ENCODE measurements at places on chromosomes 5 and 9.
A peak's percentile ranks its signal among the peaks of the same experiment; 100 is the strongest.

DNA sequence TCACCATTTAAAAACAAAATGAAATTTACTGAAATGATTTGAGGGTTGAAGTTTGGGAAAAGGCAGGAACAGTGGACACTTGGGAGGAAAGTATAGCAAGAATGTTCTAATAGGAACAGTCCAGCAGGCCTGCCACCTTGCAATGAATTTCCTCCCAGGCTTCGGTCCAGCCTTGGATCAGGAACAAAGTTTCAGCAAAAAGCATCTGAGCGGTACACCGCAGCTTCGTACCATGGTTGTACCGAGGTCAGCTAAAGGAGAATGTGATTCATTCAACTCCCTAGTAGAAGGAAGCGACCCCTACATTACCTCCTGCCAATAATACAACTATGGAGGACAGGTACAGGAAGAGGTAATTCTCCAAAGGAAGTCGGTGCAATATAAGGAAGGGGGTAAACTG lies 111.4 kb downstream of the ENC1 start:
- no peak for DNase-seq

DNA sequence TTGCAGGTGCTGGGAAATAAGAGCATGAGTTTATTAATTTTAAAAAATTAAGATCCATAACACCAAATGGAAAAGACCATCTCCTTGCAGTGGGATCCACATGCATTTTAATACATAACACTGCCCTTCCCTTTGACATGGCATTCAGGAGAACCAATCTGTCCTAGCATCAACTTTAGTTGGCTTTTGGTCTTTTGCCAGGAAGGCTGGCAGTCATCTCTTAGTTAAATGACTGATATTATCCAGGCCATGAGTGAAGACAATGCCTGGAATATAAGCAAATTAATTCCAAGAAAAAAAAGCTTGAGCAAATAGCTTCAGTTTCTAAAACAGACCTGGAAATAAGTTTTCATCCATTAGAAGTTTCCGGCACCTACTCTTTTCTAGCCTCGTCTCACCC lies 55.1 kb upstream of the OTULINL start:
- DNase-seq = no peak

DNA sequence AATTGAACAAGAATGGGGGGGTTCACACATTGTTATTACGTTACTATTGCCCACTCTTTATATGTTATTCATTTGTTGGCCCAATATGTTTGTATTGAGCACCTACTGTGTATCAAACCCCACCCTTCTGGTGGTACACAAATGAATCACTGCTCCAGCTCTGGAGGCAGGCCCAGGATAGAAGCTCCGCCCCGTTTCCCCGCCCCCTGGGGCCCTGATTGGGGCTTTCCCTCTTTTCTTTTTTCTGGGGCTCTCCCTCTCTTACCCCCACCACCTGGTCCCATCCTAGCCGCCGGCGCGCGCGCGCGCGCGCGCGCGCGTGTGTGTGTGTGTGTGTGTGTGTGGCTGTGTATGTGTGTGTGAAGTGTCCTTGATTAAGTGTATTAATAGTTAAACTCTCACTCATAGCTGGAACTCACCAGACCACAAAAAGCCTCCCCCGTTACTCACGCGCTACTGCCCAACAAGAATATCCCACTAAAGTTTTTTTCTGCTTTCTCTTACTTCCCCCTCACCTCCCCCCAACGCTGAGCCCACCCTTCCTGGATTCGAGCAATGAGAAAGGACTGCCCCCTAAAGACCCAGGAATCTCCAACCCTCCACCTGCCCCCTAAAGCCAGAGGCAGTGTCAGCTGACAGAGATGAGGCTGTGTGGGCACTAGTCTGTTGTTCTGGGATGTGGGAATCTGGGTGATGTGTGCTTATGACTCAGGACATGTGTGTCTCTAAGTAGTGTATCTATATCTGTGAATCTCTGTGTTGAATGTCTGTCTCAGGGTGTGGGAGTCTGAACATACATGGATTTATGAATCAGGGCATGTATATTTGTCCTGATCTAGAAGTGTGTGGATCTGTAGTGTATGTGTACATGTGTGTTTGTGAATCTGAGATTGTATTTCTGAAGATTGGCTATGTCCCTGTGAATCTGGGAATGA lies 4.0 kb downstream of the CXXC5 start:
- DNase-seq = peak; percentile 52

- no peak for DNase-seq
Measured at GRCh38 chr9:35522187-35522586, 32.3 kb downstream of the RUSC2 start.

GRCh38 chr5:112684121-112684520 lies 53.6 kb upstream of the APC start:
- no peak for DNase-seq

DNA sequence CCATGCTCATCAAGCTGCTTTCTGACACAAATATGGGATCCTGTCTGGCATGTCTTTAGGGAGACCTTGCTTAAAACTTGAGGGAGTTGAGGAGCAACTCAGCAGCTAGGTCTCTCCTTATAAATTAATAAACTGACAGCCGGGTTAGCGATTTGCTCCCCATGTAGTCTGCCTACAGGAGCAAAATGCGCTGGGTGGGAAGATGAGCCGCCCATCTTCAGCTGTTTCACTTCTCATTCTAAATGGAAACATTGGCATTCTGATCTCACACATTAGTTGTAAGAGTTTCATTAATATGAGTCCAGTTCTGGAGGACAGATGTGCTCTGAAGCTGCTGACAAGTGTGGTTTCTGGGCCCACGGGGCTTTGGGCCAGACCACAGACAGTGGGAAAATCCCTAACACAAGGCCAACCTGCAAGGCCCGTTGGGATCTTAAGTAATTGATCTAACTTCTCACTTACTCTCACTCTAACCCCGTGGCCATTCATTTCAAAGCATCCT lies 197.0 kb downstream of the MCTP1 start:
- DNase-seq = no peak

GRCh38 chr9:71783120-71783523 lies 14.8 kb upstream of the CEMIP2 start:
- DNase-seq = peak; percentile 85

DNA sequence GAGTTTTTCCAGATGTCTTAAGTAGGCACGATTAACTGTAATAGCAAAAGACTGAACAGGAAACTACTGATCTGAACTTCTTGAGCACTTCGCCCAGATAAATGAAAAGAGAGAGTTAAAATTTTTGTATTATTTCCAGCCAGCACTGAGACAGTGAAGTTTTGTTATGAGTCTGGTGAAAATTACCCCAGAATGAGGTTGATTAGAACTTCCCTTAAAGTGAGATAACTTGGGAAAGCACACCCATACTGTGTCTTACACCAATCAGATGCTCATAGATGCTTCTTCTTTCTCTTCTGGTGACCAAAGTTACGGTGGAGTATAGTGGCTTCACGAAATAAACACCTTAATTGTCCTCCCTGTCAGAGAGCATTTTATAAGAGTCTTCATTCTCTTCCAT lies 131.8 kb upstream of the SLC12A2 start:
- no peak for DNase-seq

DNA sequence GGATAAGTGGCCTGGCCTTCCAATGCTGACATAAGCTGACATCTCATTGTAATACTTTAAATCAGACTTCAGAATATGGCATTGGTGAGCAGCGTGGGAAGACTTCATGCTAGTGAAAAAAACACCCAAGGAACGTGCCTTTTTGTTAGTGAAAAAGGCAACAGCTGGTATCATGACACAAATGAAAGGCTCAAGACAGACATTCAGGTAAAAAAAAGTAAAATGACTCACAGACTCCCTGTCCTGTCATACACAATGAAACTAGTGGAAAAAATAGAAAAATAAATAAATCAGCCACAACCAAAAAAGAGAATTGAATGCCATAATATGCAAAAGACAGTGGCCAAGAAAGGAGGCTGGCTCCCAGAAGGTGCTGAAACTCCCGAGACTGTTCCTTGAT lies 24.4 kb upstream of the PPP1R2B start:
- no peak for DNase-seq

Data from stimulated activated CD4-positive, alpha-beta T cell treated with anti-CD3 and anti-CD28 coated beads, Interleukin-2, amount 100 ng/mL, for 4 hours (primary cell).